ENCODE measurements at places on chromosomes 5 and 9.

- DNase-seq = no peak
These were observed 33.9 kb upstream of the BRD3 start for GRCh38 chr9:134101623-134102149.

GRCh38 chr9:128122809-128123175 is 4.7 kb downstream of the PTGES2 start:
- DNase-seq = no peak

GRCh38 chr9:133967024-133967741 is 24.9 kb downstream of the VAV2 start:
- no peak for DNase-seq

- DNase-seq = no peak
These were observed 66.9 kb upstream of the DNAH5 start for GRCh38 chr5:14011089-14012020.

GRCh38 chr9:114771889-114772288 is 34.0 kb downstream of the TNFSF15 start:
- no peak for DNase-seq

GRCh38 chr9:93094658-93095204 is 1.3 kb upstream of the CARD19 start:
- no peak for DNase-seq

DNA sequence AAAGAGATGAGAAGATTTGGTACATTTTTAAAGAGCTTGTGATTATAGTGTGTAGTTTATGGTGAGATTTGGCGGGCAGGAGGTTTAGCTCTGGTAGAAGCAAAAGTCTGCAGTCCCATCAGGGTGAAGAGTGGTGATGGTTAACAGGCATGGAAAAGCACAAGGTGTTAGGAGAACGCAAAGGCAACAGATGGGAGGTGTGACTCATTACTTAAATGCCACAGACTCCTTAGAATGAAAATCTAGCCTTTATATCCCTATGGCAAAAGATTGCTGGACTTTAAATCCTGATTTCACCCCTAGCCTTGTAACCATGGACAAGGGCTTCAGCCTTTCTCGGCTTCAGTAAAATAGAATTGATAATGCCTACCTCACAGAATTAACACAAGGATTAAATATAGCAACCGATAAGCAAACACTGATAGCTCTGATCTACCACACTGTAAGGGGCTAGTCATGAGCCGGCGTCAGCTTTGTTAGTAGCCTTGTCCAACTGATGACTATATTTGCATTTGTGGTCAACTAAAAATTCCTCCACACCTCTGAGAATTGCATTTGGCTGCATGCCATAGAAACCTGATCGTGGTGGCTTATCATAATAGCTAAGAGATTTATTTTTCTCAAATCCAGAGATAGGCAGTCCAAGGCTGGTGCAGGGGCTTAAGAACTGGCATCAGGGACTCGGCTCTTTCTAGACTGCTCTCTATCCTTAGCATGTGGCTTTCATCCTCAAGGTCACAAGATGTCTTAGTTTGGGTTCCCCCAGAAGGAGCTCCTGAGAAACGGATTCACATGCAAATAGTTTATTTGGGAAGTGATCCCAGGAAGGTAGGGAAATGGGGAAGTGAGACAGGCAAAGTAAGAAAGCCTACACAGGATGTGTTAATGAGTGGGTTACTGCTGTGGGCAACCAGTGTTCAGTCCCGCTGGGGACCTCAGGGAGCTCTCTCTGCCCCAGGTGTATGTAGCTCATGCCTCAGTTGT is 19.6 kb downstream of the MFAP3 start:
- DNase-seq = no peak

- no peak for DNase-seq
These were observed 1078.3 kb upstream of the SEMA6A start for GRCh38 chr5:117652958-117653280.

GRCh38 chr5:124644138-124644537 is 102.3 kb downstream of the ZNF608 start:
- DNase-seq = no peak

- DNase-seq = no peak
These were observed 11.9 kb downstream of the CCDC180 start for GRCh38 chr9:97319395-97319794.

DNA sequence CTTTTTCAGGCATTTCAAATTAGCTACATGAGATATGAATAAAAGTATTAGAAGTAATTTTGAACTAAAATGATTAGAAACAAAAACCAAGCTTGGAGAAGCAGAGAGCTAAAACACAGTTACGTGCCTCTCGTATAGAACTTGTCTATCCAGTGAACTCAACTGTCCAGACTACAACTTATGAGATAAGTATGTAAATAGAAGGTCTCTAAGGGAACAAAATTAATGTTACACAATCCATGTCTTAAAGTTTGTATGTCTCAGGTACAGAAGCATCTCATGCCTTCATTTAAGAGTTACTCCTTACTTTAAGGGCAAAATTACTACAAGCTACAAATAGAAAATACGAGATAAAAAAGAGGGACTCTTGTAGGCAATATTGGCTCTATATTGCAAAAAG is 316.8 kb downstream of the CETN3 start:
- DNase-seq = no peak

- peak; percentile 56 for DNase-seq
These were observed 15.8 kb upstream of the GLIS3 start for GRCh38 chr9:4315582-4316215.

DNA sequence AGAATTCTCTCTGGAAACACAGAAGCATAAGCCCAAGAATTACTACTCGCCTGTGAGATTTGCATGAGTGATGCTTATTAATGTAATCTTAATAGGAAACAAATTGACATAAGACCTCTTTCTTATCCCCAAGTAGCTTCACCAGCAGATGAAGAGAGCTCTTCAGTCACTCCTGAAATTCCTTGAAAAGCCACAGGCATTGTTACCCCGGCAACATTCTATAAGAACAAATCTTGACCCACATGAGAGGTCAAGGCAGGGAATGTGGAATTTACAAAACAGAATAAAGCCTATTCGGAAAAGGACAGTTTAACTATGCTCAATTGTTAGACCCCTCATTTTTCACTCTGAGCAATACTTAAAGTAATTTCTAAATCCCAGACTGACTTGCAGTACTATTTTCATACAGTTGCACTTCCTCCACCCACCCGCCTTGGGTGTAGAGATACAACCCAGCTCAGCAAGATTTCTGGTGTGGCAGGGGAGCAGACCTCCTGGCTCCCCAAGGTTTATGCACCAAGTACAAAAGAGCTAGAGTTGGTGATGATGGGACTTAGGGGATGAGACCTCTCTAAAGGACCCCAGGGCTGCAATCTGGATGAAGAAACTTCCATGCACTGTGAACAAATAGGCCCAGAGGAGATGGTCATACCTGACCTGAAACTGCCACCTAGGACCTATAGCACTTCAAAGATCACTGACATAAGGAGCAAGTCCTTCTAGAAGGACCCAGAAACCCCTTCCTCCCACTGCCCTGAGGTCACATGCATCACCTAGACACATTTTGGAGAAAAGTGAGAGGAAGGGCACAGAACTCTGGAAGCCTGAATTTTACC is 242.1 kb downstream of the ZNF608 start:
- DNase-seq = no peak

- no peak for DNase-seq
These were observed 55.3 kb downstream of the ARSB start for GRCh38 chr5:78929833-78930232.

- DNase-seq = no peak
These were observed 13.8 kb downstream of the SNX30 start for GRCh38 chr9:112764344-112764743.

- DNase-seq = no peak
These were observed 480.9 kb upstream of the CD180 start for GRCh38 chr5:67677422-67677970.

GRCh38 chr9:114968671-114969070 is 38.3 kb upstream of the TNFSF8 start:
- no peak for DNase-seq

- no peak for DNase-seq
These were observed 163.3 kb upstream of the WWC1 start for GRCh38 chr5:168128111-168128510.
